ENCODE measurements at places on chromosomes 6 and 20.

- DNase-seq, result no peak
Observed at GRCh38 chr6:45148278-45148677, 179.9 kb upstream of the RUNX2 start.

- DNase-seq, result no peak
Observed at GRCh38 chr6:6626187-6626586, 37.7 kb downstream of the LY86 start.

GRCh38 chr20:54941666-54942065, 466.3 kb downstream of the DOK5 start:
- DNase-seq, result no peak

- DNase-seq, result no peak
Observed at GRCh38 chr6:158366363-158366762, 54.1 kb downstream of the TULP4 start.

- DNase-seq, result no peak
Observed at GRCh38 chr6:100065348-100065747, 71.3 kb upstream of the MCHR2 start.

DNA sequence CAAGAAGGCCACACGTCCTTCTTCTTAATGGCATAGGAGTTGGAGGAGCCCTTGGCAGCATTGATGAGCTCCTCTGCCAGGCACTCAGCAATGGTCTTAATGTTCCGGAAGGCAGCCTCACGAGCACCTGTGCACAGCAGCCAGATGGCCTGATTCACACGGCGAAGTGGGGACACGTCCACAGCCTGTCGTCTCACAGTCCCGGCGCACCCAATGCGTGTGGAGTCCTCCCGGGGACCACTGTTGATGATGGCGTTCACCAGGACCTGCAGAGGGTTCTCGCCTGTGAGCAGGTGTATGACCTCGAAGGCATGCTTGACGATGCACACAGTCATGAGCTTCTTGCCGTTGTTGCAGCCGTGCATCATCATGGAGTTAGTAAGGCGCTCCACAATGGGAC, 4.6 kb upstream of the TSPYL4 start:
- DNase-seq, result no peak
